Cerebellum (tissue), 4 donors: ENCODE measurements at places on chromosomes 2 and 18. TPM values are rescaled to one million over a fixed set of nuclear protein-coding genes. Genes with fewer than 3 reads are reported as not detected.

DNA sequence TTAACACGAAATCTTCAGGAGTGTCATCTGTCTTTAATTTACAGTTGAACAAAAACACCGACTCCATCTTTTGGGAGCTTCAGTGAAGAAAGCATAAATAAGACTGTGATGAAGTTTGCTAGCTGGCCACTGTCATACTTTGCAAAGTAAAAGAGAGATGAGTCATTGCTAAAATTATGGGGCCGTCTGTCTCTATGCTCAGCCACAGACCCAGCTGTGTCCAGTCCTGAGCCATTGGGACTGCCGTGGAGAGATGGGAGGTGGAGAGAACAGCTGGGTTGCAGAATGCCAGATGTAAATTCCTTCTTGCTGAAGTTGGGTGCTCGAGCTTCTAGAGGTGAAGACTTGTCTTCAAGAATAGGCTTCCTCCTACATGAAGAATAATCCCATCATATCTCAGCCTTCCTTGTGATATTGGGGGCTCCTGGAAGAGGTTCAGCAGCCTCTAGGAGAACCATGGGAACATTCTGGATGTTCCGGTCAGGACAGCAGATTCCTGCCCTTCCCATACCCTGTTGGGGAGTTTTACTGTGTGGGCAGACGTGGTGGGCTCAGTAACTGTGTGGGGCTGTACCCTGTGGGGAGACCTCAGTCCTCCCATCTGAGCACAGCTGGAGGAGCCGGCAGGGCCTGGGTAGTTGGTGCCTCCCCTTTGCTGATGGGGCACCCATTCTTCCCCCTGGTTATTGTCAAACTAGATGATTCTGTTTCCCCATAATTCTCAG lies 71.1 kb downstream of the LDLRAD4 start:
- DNase-seq = no peak

- DNase-seq = no peak
Measured at GRCh38 chr2:162256591-162256991, 13.3 kb upstream of the FAP start.

- DNase-seq = no peak
Measured at GRCh38 chr18:26190506-26190905, 35.7 kb upstream of the TAF4B start.

DNA sequence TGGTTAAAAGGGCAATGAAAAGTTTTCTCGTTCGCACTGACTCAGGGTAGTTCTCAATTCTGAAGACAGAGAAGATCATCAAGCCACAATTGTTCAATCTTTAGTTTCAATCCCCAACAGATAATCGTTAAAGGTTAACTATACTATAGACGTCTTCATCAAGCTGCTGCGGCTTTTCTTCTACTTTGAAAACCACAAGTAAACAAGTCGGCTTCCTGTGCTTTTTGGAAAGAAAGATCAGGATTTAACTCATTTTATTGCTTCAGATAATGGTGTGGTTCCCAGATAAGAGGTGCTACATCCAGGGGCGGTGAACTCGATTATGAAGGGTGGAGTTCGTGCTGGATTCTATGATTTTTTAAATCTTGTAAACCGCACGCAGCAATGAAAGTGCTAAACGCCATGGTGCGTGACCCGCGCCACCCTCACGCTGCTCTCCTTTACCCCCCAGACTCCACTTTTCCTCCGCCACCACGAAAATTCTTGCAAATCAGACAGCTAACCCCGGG lies 545 bp upstream of the CDCA7 start:
- DNase-seq = no peak

CPO gene
- not detected for total RNA-seq

DNAJC10 gene
- 51.6 TPM for total RNA-seq

LRP2 gene
- 22.0 TPM for total RNA-seq
